ENCODE measurements at places on chromosomes 5 and 9.

- DNase-seq = no peak
Measured at GRCh38 chr5:75558981-75559632, 47.4 kb downstream of the POLK start.

DNA sequence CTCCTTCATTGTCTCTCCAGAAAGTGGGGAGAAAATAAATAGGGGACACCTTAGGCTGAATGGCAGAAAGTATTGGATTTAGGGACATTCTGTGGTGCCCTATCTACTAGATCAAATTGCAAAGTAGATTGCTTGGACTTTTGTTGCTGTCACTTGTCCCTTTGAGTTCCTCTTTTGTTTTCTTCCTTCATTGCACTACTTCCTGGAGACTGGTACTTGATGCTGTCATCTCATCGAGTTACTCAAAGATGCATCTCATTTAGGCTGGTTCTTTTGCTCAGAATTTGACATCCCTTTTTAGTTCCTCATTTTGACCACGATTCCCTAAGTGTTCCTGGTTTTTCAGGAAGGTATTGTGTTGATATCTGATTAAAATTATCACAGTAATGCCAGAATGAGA, 137.6 kb downstream of the ADGRV1 start:
- DNase-seq = no peak

GRCh38 chr5:150513375-150514309, 5.7 kb downstream of the NDST1 start:
- no peak for DNase-seq

GRCh38 chr9:116937361-116937760, 250.3 kb downstream of the TRIM32 start:
- DNase-seq = no peak

GRCh38 chr9:130785940-130786508, 49.0 kb upstream of the ABL1 start:
- no peak for DNase-seq

DNA sequence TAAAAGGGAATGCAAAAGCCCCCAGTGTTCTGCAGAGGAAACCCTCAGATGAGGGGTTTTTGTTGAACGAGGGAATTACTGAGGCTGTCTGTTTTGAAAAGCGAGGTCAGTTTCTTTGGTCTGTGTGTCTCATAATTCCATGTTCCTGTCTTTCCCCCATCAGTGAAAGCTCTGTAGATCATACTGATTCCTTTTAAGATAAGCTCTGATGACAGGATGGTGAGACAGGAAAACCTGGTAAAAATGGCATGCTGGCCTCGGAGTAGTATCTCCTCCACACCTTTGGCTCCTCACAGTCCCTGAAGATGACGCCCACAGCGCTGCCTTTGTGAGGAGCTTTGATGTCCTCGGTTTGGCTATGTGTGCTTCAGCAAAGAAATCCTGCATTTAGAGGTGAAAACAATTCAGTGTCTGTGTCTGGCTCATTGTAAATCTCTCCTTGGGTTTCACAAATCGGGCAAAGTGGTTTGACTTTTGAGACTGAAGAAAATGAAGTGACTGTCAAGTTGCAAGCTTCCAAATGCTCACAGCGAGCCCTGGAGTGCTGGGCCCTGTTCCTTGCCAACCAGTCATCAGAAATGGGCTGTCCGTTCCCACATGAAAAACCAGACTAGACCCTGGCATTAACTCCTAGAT, 124.9 kb upstream of the ICE1 start:
- DNase-seq = no peak

GRCh38 chr9:107286057-107286456, 3.0 kb downstream of the RAD23B start:
- DNase-seq = no peak

- DNase-seq = no peak
Measured at GRCh38 chr9:119838210-119838609, 469.0 kb upstream of the BRINP1 start.

DNA sequence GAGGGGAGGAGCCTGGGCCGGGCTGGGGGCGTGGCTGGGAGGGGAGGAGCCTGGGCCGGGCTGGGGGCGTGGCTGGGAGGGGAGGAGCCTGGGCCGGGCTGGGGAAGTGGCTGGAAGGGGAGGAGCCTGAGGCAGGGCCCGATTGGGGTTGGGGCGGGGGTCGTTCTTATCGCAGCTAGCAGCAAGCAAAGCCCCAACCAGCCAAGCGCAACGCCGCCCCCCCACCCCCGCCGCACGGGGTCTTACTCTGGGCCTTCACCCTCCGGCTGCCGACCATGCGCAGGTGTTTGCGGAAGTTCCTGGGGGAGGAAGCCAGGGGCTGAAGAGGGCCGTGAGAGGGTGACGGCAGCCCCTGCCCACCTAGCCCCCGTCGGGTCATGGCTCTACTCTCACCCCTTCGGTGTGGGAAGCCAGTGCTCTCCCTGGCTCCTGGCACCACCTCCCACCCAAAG, 5.0 kb downstream of the NSMF start:
- no peak for DNase-seq

GRCh38 chr9:111925017-111925770, 28.6 kb downstream of the UGCG start:
- no peak for DNase-seq

- no peak for DNase-seq
Measured at GRCh38 chr5:168931638-168932345, 352.6 kb upstream of the PANK3 start.

DNA sequence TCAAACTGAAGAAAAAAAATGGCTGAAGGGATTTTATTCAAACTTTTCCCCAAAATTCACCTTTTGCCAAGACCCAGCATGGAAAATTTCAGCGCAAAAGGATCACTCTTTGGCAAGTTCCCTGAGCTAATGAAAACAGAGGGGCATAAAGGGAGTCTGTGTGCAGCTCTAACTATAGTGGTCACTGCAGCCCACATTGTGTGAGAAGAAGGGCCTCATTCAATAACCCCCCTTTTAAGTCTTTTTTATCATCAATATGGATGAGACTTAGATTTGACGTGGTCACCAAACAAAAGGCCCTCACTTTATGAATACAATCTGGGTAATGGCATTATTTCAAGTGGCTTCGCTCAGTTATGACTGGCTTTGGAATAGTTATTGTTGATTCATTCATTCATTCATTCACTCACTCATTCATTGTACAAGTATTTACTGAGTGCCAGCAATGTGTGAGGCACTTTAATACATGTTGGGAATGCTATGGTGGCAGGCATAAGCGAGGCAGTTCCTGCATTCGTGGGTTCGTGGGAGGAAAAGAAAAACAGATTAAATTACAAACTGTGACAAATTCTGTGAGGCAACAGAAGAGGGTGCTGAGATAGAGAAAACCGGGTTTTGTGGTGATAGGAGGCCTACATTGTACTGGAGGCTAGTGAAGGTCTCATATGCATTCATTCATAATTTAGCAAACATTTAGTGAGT, 145.7 kb upstream of the KLF4 start:
- no peak for DNase-seq

GRCh38 chr5:93342563-93343061, 238.4 kb downstream of the NR2F1-AS1 start:
- DNase-seq = no peak

DNA sequence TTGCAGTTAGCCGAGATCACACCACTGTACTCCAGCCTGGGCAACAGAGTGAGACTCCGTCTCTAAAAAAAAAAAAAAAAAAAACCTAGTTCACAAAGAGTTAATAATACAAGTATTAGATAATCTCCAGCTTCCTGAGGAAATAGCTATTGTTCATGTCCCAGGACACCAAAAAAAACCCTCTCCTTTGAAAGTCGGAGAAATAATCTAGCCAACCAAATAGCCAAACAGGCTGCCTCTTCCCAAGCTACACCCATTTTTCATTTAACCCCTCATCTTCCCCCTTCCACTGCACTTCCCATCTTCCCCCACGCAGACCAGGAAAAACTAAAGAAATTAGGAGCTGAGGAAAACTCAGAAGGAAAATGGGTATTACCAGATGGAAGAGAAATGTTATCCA, 23.6 kb downstream of the CNOT8 start:
- no peak for DNase-seq

DNA sequence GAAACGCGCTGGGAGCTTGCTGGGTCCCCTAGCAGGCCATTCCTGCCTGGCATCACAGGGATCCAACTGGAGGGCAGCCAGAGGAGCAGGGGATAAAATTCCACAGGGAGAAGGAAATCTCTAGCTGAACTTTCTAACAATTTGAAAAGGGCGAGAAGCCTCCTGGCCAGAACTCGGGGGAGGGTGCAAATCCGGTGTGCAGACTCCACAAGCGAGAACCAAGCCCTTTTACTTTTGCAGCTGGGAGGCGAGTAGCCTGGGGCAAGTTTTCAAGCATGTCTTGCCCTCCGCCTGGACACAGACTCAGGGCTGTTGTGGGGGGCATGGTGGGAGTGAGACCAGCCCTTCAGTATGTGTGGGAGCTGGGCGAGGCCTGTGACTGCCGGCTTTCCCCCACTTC, 14.3 kb upstream of the POU5F2 start:
- DNase-seq = no peak

GRCh38 chr9:106218427-106218826, 524.1 kb downstream of the TMEM38B start:
- no peak for DNase-seq

DNA sequence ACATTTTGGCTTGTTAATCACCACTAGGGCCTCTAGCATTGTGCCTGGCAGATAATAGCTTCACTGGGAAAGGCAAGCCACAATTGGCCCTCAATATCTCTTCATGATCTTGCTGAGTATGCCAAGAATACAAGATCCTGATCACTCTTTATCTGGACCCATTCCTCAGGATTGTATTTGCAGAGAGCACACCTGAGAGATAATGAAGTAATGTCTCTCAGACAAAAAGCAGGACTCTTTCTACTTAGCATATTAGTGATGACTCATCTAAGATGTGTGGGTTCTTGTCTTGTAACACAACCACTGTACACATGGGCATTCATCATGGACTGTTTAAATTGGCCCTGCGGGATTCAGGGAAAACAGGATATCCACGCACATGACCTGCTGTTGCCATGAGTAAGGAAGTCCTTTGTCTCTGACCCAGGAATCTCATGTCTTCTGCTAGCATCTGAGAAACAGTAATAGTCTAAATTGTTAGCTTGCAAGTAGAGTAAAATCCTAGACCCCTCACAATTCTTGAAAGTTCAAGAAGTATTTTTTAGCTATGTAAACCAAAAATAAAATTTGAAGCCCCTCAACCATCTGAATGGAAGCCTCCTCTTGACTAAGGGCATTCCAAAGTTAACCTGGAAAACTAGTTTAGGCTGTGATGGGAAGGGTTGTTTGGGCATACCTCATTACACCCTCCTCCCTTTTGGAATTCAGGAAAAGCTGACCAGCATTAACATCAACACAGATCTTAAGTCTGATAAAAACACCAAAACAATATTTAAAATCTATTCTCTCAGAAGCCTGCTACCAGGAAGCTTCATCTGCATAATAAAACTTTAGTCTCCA, 28.0 kb upstream of the NFIL3 start:
- DNase-seq = no peak

GRCh38 chr5:80995908-80996307, 35.7 kb downstream of the RASGRF2 start:
- no peak for DNase-seq

DNA sequence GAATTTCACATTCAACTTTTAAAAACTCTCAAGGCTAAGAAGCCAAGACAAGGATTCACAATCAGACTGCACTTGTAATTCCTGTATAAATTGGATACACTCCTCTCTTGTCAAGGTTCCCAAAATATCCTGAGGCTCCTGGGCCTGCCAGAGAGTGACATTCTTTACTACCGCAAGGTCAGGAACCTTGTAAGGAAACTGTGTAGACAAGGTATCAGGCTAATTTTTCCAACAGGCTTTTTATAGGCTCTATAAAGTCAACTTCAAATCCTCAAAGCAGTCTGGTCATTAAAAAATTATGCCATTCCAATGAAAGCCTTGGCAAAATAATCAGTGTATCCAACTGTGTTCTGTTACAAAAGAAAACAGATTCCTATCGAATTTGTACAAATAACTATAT, 15.5 kb upstream of the PAIP1 start:
- DNase-seq = no peak

- DNase-seq = no peak
Measured at GRCh38 chr5:92505145-92505544, 1075.9 kb downstream of the NR2F1-AS1 start.

- DNase-seq = no peak
Measured at GRCh38 chr5:17314907-17315471, 97.6 kb downstream of the BASP1 start.

GRCh38 chr5:111172504-111172903, 51.7 kb upstream of the CAMK4 start:
- no peak for DNase-seq

DNA sequence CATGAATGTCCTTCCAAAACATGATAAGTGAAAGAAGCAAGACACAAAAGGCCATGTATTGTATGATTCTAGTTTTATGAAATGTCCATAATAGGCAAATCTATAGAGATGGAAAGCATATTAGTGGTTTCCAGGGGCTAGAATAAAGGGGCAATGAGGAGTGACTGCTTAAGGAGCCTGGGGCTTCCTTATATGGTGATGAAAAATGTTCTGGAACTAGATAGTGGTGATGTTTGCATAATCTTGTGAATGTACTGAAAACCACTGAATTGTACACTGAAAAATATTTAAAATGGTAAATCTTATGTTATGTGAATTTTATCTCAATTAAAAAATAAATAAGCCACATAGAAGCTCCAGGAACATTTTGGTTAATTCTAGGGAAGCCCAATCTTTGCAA, 144.4 kb upstream of the ANKRD55 start:
- DNase-seq = no peak

DNA sequence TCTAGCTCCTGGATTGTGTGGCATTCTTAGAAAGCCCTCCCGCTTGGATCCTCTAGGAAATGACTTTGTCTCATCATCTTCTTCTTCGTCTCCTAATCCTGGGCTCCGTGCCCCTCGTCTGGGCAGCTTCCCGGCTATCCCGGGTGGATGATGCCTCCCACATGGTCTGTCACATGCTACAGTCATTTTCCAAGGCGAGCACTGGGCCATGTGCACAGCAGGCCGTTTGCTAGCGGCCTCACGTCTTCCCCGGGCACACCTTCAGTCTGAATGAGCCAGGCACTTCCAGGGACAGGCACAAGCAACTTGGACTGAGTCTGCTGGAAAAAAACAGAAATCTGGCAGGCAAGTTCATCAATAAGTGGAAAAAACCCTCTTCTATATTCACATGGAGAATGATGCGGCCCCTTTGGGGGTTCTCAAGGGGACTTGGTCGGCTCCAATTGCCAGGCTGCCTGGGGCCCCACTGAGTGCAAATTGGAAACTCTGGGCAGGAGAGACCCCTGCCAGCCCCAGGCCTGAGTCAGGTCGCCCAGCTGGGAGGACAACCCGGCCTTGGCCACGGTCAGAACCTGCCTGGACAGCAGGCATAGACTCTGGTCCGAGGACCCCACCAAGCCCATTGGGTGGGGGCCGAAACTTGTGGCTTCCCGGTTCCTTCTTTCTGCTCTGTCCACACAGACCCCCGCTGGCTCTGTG, 11.1 kb upstream of the WNK2 start:
- no peak for DNase-seq

GRCh38 chr5:54570916-54571315, 53.4 kb downstream of the SNX18 start:
- no peak for DNase-seq
